T-helper 1 cell (primary cell): ENCODE measurements at places on chromosomes 12 and 14.

DNA sequence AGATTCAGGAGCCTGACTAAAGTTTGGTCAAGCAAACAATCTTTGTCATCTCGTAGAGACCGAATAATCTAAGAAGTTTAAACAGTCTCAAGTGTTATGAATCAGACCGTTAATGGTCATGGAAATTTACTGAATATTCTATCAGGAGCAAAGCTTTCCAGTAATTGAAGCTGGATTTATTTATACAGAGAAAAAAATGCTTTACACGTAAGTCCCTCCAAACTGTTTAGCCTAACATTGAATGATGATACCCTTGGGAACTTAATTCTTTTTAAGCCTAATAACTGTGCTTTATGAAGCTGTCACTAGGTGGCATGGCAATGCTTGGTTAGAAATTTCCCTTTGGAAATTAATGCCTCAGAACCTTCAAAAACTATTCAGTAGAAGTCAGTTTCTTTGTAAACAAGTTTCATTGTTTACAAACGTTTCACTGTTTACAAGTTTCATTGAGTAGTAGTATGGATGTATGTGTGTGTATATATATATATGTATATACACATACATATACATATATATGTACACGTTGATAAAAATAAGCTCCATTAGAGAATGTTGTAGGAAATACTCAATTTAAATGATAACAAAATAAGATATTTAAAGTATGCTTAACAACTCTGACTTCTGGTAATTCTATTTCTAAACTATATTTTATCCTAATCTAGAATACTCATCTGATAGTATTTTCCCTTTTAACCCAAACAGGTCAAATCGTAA is 32.1 kb downstream of the DEPDC4 start:
- DNase-seq = no peak

- DNase-seq = no peak
Observed at GRCh38 chr12:67062193-67062592, 207.0 kb upstream of the CAND1 start.

- DNase-seq = no peak
Observed at GRCh38 chr12:112179916-112180315, 54.6 kb downstream of the TRAFD1 start.

GRCh38 chr14:32623300-32624093 is 294.4 kb downstream of the AKAP6 start:
- no peak for DNase-seq

DNA sequence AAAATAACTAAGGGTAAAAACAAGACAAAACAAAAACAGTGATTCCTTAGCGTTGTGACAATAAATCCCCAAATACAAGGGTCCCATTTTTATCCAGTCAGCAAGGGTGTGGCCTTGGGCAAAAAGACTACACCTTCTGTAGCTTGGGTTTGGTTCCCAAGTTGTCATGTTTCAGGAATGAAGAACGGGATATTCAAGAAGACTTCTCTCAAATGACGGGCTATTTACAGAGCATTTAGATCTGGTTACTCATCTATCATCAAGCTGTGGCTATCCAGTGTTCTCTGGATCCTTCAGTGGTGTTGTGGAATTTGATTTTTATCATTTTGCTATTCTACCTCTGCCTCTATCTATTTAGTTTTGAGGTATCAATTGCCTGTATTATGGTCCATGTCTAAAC is 219.7 kb downstream of the SLC25A21 start:
- no peak for DNase-seq

DNA sequence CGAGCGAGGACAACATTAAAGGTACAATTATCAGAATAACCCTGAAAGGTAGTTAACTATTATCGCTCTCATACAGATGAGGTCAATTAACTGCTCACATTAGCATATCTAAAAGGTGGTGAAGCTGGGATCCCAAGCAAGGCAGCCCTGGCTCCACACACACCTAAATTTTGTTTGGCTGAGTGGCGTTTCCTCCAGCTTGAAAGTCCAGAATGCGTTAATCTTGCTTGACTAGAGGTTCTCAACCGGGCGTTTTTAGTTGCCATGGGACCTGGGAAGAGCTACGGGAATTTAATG is 531 bp downstream of the DLGAP5 start:
- DNase-seq = no peak

DNA sequence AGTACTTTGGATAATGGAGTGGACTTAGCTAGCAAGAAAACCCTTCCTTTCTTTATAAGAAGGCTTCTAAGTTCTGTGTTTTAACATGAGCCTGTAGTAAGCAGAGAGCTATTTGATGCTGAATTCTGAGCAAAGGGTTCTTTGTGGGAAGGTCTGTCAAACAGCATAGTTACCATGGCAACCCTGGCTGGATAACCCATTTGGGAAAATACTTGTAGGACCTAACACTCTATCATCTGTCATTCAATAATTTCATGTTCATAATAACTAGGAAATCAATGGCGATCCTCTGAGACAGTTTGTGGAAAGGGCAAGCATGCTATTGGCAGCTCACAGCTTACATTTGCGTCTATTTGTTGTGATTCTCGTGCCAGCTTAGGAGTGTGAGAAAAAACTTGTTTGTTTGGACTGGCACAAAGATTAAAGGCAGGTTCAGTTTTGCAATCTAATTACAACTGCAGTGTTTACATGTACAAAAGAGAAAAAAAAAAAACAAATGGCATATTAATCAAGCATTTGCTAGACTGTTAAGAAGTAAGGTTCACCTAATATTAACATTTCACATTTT is 219.2 kb downstream of the PDZRN4 start:
- no peak for DNase-seq

DNA sequence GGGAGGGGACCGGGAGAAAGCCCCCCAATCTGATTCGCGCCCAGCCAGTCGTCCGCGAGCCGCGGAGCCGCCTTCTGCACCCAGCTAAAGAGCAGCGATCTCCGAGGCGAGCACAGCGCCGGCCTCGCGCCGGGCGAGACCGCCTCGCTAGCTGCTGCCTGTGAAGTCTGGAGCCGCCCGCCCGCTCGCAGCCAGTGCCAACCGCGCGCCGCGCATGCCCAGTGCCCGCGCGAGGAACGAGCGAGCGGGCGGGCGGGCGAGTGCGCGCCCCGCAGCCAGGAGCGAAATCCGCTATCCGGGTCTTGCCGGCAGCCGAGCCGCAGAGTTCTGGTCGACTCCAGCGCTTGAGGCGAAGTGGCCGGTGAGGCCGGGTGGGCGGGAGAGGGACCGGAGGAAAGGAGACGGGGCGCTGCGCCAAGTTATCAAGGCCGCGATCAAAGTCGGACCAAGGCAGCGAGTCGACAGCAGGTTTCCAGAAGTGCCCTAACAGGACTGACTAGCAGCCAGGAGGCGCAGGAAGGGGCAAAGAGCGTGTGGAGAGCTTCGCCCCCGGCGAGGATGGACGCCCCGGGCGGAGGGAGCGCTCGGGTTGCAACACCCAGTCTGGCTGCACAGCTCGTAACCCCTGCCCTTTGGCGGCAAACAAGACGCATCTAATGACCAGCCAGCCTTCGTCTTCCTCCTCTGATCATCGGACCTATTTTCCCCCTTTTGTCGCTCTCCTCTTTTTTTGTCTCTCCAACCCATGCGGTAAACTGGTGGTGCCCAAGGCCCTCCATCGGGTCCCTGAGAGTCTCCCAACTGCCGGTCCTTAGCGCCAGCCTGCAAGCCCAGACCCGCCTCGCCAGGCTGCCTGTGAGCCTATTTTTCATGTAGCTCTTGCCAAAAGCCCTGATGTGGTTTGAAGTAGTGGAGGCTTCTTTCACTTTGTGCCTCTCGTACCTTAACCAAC is at the start of gene EPS8:
Gene EPS8, minus strand, starts transcription at position 169 of the 952 bp plus-strand sequence. CDS start 106,437 bp downstream, outside the sequence.
- DNase-seq = peak; percentile 88

DNA sequence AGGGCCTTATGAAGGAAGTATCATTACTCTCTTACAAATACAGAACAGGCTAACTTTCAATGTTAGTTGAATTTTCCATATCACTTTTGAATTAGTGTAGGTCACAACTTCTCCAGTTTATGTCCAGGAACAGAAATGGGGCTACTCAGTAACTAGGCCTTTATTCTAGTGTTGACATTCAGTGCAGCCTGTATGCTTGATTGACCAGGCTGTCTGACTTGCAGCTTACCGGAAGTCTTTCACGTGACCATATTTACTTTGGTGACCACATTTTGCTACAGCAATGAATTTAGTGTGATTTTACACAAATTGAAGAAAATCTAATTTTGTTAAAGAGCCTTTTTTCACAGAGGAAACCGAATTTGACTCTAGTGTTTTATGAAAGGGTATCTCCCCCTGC is 12.4 kb downstream of the MTERF2 start:
- DNase-seq = no peak

DNA sequence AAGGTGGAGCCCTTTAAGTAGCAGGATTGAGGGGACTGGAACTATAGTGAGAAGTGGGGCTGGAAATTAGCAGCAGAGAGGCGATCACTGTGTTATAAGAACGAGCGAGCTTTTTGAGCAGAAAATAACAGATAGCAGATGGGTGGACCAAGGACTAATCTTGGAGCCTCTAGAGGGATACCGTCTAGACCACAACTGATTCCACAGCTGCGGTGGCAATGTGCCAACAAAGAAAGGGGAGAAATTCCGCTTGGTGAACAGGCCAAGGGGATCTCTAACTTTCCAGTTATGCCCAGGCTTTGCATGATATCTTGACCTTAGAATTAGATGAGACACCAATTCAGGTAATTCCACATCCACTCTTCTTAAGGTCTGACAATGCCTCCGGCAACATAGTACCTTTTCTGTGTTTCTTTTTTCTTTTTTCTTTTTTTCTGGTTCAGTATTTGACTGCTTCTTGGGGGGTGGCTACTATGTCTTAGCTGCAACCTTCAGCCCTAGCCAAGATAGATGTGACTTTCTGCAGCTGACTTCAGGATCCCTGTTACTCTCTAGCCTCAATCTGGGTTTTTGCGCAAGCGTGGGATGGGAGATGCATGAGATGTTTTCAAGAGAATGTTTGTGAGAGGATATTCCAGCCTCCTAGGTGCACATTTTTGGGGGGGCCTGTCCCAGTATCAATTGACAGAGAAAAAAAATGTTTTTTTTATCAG is 143.4 kb upstream of the CPSF6 start:
- no peak for DNase-seq

DNA sequence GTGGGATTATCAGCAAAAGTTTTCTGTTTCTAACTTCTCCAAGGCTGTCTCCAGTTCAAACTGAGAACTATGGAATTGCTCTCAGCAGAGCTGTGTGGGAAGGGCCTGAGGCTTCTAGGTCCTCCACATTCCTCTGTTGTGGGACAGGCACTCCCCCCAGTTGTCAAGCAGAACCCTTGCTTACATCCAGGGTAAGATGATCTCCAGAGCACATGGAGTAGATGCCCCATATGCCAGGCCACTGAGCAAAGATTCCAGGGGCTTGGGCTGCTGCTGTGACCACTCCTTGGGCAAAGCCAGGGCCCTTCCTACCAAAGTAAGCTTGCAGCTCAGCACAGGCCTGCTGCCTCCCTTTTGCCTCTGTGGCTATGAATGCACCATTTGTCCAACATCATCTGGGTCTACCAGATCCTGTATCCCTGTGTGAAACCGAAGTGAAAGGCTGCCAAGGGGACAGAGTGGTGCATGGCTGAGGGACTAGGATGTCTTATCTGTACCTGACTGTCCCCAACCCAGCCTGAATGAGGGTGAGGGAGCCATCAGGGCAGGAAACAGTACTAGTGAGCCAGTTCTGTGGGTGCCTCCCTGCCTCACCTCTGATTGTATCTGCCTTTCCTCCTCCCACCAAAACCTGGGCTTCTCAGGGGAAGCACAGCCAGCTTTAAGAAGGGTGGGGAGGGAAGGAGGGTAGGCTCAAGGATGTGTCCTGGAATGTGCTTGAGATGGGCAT is 13.1 kb upstream of the ESPL1 start:
- DNase-seq = no peak

DNA sequence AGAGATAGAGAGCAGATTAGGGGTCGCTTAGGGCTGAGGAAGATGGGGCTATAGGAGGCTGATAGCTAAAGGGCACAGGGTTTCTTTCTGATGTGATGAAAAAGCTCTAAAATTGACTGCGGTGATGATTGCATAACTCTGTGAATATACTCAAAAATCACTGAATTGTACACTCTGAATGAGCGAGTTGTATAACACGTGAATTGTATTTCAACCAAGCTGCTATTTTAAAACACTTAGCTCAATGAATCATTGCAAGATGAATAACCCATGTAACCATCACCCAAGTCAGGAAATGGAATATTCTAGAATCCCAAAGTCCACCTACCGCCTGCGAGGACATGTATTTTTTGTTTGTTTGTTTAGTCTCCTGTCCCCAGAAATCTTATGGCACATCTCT is 60.1 kb upstream of the CCND2 start:
- DNase-seq = no peak

GRCh38 chr12:106080791-106081170 is 58.0 kb downstream of the NUAK1 start:
- no peak for DNase-seq

GRCh38 chr12:71057330-71057729 is 100.5 kb downstream of the TSPAN8 start:
- DNase-seq = no peak

DNA sequence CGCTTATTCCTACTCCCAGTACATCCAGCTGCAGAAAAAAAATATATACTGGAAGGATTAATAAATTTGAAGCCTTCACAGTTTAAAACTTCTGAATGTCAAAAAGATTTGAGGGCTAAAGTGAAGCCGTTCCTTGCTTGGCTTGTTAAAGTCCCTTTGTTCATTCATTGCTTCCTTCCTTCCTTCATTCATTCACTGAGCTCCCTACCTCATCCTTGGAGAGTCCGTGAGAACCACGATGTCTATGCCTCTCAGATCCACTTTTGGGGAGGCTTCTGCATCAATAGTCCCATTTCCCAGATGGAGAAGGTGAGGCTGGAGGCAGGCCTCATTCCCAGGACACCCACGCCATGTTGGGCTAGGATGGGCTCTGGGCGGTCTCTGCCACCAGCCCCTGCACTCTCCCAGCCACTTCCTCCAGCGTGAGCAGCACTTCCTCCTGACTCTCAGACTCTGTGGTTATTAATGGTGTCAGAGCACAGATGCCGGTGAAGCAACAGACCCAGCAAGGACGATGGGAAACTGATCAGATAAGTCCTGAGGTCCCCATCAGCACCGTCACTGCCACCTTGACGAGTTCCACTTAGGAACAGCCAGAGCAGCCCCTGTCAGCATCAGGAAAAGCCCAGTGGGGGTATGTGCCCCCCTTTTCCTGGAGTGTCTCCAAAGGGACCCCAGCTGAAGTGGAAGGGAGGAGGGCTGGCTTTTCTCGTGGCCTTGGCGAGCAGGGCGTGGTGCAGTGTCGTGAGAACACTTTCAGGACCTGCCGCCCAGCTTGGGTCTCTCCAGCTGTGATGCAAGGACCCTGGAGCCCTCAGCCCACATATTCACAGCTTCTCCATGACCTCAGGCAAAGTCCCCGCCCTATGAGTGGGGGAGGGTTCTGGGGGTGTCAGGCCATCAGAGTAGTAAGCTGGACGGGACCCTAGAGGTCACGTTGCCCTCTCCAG is 21.2 kb downstream of the ASB2 start:
- DNase-seq = peak; percentile 30
